ENCODE measurements at places on chromosomes 4 and X. TPM values are rescaled to one million over a fixed set of nuclear protein-coding genes. Genes with fewer than 3 reads are reported as not detected.

GRCh38 chr4:15592799-15593198 lies 62.4 kb downstream of the FBXL5 start:
- no peak for DNase-seq

GRCh38 chrX:47218280-47218919 lies at the start of gene CDK16:
CDK16 (plus strand) TSS chrX:47218681; CDS start chrX:47223558, 4,877 bp downstream.
- DNase-seq = peak; percentile 48

- no peak for DNase-seq
Observed at GRCh38 chr4:110704748-110705439, 82.0 kb upstream of the PITX2 start.

The NIPAL1 gene
- total RNA-seq = 65.8 TPM

GRCh38 chrX:95076449-95076848 lies 1402.4 kb downstream of the FAM133A start:
- DNase-seq = no peak

DNA sequence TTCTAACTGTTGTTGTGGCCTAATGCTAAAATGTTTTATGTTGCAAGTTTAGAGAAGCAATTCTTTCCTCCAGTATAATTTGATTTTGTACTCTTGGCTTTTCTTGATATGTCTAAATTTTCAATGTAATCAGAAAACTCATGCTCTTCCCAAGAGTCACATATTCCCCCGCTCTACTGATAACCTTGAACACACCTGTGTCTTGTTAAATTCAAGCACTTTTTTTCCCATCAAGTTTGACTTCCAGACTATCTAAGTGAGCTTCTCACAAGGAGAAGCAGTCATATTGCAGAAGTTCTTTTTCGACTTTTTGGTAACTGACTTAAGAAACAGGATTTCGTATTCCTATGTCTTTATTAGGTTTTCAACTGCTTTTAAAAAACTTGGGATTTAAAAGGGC lies 7.4 kb upstream of the ADH4 start:
- DNase-seq = no peak

DNA sequence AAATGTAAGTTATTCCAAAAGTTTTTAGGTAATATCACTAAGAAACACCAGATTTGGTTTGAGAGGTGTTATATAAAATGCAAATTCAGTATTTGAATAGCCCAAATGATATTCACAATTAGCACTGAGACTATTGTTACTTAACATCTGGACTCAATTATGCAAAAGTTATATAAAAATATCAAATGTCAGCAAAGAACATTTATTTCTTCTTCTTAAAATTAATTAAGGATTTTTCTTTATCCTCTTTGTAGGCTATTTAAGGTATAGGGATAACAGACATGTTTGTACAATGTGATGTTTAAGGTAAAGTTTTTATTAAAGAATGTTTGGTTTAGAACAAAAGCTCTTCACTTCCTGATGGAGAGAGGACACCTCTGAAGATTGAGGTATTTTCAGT lies 63.3 kb upstream of the GK2 start:
- DNase-seq = no peak

GRCh38 chr4:169774466-169775445 lies 17.0 kb upstream of the HPF1 start:
- DNase-seq = no peak

The HADH gene
- 33.8 TPM for total RNA-seq

DNA sequence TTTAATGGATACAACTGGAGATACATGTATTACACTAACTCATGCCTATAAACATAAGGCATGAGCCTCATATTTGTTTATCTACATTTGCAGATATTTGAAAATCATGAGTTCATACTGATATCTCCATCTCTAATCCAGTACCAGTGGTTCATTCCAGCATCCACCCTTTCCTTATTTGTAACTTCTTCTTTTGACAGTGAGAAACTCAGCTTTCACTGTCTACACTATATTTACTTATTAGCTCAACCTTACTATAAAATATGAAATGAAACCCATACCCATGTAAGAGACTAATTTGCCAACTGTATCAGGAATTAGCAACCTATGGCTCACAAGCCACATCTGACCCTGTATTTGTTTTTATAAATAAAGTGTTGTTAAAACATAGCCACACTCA lies 161.9 kb upstream of the GPRIN3 start:
- DNase-seq = no peak

- no peak for DNase-seq
Observed at GRCh38 chr4:102503831-102504786, 3.0 kb downstream of the NFKB1 start.

GRCh38 chr4:124797223-124797622 lies 84.7 kb upstream of the ANKRD50 start:
- no peak for DNase-seq

GRCh38 chrX:132171881-132172280 lies 44.1 kb upstream of the FRMD7 start:
- no peak for DNase-seq

GRCh38 chr4:155889031-155889793 lies 14.3 kb upstream of the TDO2 start:
- DNase-seq = peak; percentile 26

The F11 gene
- total RNA-seq = not detected

GRCh38 chrX:35046660-35047296 lies 104.2 kb downstream of the FAM47B start:
- no peak for DNase-seq

GRCh38 chr4:73853246-73853704 lies at the start of gene PF4V1:
PF4V1 (plus strand) TSS chr4:73853296; CDS start chr4:73853363, 67 bp downstream.
- DNase-seq = peak; percentile 82

GRCh38 chr4:148850257-148850995 lies 408.2 kb upstream of the NR3C2 start:
- DNase-seq = no peak

DNA sequence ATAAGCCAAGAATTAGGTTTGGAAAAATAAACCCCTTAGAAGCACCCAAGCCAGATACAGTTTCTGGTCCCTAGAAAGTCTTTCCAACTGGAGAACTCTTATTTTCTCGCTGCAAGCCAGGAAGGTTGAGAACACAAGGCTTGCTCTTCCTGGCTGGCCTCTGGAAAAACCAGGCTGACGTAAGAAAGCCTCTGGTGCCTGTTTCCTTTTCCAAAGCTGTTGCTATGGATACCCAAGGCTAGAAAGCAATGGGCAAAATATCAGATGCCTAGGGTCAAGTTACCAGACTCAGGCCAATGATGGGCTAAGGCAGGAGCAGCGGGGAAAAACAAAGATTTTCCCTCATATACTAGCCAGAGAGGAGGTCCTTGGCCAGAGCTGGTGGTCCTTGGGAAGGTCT lies 281.6 kb downstream of the KLHL13 start:
- DNase-seq = no peak

DNA sequence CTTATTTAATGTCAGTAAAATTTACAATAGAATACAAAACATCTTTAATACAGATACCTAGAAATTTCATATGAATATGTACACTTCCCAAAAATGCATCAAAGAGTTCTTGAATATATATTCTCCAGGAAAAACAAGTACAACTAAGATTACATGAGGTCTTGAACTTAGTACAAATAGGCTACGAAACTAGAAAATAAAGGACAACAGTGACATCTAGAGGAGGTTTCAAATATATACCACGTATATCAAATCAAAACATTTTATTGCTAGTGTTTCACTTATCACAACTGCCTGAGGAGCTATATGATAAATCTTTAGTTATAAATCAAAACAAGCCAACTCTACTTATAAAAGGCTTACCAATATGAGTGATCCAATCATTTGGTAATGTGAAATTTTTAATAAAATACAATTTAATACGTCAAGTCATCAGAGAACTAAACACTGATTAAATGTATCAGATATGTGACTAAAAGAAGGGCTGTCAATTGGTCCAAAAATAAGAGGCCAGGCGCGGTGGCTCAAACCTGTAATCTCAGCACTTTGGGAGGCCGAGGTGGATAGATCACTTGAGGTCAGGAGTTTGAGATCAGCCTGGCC lies 36.6 kb downstream of the ANAPC10 start:
- no peak for DNase-seq

The SGMS2 gene
- total RNA-seq = 50.9 TPM

DNA sequence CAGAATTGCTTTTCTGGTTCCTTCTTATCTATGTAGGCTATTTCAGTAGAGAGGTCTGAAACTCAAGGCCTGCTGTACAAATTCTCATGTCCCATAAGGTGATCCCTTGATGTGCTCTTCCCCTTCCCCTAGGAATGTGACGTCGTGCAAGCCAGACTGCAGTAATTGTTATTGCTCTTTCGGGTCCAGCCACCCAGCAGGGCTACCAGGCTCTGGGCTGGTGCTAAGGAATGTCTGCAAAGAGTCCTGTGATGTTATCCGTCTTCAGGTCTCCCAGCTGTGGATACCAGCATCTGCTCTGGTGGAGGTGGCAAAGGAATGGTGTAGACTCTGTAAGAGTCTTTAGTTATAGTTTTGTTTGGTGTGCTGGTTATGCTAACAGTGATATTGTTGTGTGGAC lies 378.7 kb downstream of the C4orf33 start:
- no peak for DNase-seq

- no peak for DNase-seq
Observed at GRCh38 chr4:151195801-151196200, 81.2 kb upstream of the PRSS48 start.

The MAOB gene
- 4.2 TPM for total RNA-seq

DNA sequence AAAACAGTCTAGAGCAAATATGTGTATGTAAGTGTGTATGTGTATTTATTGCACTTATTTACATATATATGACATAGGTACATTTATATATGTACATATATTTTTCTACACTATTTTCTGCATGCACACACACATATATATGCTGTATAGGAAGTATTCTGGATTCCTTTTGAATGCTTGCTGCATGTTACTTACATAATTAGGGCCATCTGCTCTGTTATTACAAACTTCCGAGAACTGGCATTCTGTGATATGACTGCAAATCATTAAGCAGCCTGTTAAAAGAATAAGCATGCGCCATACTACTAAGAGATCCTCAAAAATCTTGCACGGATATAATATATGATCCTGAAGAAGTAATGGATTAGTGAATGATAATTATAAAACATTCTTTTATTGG lies 1157.6 kb upstream of the TENM3 start:
- DNase-seq = no peak

- DNase-seq = no peak
Observed at GRCh38 chrX:49309401-49309981, 6.0 kb downstream of the GAGE10 start.

DNA sequence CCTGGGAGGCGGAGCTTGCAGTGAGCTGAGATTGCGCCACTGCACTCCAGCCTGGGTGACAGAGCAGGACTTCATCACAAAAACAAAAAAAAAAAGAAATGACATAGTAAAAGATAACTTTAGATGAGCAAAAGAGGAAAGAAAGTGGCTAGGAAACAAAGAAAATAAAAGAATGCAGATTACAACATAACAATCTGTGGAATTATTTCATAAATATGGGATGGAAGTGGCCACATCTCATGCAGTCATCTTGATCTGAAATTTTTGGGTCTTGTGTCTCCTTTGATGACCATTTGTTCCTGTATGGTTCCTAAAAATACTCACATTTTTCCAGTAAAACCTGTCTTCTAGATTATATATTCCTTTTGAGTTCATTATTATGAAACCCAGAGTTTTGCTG lies 271.4 kb downstream of the SPRY1 start:
- DNase-seq = no peak

The NKRF gene
- total RNA-seq = 16.6 TPM

The MAGEB1 gene
- not detected for total RNA-seq

DNA sequence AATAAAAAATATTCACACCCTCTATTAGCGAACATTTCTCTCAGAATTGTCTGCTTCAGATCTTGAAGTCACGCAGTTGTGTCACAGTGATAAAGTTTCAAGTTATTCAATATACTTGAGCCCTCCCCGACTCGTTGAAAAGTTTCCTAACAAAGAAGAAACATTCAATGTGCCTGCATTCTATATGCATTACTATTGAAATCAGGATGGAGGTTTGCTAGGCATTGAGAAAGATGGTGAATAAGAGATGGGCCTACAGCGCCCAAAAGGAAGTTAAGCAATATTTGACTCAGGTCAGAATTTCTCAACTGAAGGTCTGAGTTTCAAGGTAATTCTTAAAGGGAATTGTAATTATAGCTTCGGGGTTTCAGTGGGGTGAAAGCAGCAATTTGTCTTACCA lies 6.1 kb downstream of the TCEANC start:
- DNase-seq = no peak

GRCh38 chr4:2818351-2818939 lies 25.2 kb upstream of the ADD1 start:
- DNase-seq = no peak

The SLC2A9 gene
- total RNA-seq = 1.6 TPM

The RIPPLY1 gene
- total RNA-seq = not detected

DNA sequence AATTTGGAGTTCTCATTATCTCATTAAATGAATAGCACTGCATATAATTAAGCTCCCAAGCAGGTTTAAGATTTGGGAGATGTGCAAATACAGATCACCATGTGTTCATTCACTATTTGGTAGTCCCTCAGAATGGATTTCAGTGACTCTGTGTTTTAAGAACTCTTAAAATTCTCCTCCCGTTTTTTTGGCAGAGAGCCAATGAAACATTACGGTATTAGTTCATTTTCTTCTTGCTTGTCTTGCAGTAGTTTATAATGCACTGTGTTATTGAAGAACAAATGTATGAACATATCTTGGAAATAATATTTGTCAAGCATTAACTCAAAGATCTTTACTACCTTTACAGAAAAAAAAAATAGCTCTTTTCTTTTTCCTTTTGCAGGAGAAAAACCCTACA lies 32.7 kb downstream of the KLF3 start:
- DNase-seq = no peak

GRCh38 chrX:15142084-15142715 lies 127.7 kb downstream of the ASB9 start:
- no peak for DNase-seq

DNA sequence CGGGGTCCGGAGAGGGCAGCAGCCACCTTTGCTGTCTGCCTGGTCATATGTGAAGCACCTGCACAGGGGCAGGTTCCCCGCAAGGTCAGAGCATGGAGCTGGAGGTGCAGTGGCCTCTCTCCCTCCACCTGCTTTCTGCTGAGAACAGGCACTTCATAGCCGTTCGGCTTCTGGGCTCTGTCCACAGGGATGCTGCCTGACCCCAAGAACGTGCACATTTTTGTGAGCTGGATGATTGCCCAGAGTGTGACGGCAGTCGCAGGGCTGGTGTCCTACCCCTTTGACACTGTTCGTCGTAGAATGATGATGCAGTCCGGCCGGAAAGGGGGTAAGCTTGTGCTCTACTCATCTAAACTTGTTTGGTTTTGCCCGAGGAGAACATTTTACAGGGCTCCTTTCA lies 2.5 kb downstream of the SLC25A4 start:
- no peak for DNase-seq

DNA sequence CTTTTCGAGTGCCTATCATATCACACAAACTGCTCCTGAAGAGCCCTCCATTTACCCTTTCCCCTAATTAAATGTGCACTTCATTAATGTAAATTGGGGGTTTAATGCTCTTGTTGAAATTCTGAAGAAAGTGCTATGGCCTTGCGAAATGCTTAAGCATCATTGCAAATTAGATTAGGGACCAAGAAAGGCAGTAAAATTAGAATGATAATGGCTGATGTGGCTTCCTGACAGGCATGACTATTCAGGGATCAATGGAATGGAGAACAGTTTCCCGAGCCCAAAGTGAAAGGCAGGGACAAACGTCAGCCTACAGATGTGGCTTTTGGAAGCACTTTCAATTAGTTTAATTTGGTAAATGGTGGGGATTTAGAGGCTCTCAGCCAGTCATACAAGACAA lies 120.1 kb downstream of the NKX6-1 start:
- no peak for DNase-seq

Data from lower leg skin (tissue), 4 donors.